ENCODE measurements at places on chromosomes 2 and 18.

DNA sequence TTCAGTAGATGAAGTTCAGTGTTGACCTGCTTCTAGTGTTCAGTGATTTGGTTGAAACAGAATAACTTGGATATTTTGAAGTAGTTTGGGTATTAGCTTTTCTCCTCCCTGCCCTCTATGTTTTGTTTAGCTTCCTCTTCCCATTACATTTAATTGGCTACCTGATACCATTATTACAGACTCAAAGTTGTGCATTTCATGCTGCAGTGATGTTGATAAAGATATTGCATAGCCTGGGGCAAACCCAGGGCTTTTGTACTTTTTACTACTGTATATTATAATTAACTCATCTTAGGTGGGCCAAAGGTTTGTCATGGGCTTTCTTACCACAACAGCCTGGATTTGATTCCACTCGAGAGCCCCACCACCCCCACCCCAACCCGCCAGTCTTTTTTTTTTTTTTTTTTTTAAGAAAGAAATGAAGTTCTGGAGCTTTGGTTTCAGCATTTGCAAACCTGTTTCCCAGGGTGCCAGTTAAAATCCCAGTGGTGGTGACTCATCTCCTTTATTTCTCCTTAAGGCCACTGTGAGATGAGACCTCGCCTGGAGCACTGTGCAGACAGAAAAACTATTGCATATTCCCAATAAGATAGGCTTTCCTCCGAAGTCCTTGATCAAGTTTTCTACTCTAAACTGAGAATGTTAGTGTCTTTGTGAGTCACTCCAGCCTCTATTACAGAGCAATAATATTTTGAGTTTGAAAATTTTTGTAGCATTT lies 393.7 kb upstream of the FANCL start:
- no peak for DNase-seq

- no peak for DNase-seq
Measured at GRCh38 chr18:36572135-36572856, 256.5 kb downstream of the TPGS2 start.

DNA sequence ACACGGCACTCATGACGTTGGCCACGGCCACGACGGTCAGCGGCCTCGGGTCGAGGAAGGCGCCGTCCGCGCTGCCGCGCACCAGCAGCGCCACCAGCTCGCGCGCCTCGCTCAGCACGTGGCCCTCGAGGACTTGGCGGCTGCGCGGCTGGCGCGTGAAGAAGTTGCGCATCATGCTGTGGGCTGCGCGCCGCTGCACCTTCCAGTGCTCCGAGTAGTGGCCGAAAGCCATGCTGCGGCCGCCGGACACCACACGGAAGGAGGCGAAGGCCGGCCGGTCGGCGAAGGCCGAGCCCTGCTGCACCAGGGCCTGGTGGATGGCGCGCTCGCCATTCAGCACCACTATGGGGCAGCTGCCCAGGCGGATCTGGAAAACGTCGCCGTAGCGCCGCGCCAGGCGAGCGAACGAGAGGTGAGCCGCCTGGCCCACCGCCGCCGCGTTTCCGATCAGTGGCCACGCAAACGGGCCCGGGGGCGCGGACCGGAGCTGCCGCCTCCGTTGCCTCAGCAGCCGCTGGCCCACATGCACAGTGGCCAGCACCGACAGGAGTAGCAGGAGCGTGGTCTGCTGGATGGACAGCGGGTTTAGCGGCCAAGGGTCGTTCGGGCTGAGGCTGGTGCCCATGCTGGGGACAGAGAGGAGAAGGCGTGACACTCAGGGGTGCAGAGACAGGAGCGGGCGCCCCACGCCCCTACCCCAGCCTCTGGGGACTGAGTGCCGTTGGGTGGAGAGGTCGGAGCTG lies 1.0 kb downstream of the CYP1B1 start:
- no peak for DNase-seq

DNA sequence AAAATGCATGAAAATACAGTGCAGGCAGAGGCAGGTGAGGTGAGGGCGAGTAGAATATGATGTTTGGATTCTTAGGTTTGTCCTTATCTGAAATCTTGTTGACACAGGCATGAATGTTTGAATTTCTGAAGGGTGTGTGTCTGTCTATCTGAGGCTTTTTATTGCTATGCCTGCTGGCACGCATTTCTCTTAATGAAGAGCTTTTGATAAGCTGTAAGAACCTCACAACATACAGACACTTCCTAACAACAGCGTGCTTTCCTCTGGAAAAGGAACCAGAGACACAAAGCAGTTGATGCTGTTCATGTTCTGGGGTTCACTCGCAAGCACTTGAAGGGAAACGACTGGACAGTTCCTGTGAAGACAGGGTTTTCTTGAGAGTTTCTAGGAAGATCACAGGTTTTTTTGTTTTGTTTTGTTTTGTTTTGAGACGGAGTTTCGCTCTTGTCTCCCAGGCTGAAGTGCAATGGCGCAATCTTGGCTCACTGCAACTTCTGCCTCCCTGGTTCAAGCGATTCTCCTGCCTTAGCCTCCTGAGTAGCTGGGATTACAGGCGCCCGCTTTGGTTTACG lies 33.3 kb upstream of the CABLES1 start:
- DNase-seq = no peak

DNA sequence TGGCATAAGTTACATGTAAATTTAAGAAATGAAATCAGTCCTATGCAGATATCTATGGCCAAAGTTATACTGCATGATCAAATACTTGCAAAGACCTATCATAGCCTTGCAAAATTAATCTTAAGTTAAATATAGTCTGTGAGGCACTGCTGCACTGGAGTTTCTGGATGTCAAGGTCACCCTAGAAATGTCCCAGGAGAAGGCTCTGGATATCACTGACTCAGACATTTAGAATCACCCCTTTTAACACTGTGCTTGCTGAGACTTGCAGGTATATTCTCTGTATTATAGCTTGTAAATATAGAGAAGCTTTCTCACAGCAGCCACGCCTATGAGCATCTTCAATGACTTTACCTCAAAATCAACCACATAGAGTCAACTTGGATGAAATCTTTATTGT lies 51.5 kb downstream of the ETAA1 start:
- DNase-seq = no peak

GRCh38 chr18:70041459-70042050 lies 93.9 kb upstream of the CD226 start:
- DNase-seq = no peak

- no peak for DNase-seq
Measured at GRCh38 chr2:238886453-238887094, 38.7 kb downstream of the TWIST2 start.
